Activated CD4-positive, CD25-positive, alpha-beta regulatory T cell (primary cell): ENCODE measurements at places on chromosomes 7 and 10.

GRCh38 chr7:101922631-101923601 is 105.5 kb downstream of the CUX1 start:
- no peak for DNase-seq

- no peak for DNase-seq
Measured at GRCh38 chr7:102260856-102261255, 25.8 kb upstream of the SH2B2 start.

DNA sequence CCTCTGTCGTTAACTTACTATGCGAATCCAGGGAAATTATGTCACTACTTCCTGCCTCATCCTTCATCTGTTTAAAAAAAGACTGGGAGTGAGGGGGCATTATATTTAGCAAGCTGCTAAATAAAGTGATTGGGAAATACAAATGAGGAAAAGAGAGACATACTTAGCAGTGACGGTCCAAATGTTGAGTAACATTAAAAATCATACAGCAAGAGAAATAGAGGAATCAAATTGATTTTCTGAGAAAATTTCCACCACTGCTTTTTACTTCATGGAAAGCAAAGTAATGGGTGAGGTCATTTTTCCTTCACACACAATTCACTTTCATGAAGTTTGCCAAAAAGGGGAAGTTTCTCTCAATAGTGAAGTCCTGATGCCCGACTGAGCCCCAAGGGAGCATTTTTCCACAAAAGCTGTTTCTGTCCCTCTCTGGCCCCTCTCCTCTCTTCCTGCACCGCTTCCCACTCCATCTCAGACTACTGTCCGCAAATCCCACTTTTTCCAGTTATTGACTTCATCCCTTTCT is 61.9 kb upstream of the ADO start:
- DNase-seq = no peak

DNA sequence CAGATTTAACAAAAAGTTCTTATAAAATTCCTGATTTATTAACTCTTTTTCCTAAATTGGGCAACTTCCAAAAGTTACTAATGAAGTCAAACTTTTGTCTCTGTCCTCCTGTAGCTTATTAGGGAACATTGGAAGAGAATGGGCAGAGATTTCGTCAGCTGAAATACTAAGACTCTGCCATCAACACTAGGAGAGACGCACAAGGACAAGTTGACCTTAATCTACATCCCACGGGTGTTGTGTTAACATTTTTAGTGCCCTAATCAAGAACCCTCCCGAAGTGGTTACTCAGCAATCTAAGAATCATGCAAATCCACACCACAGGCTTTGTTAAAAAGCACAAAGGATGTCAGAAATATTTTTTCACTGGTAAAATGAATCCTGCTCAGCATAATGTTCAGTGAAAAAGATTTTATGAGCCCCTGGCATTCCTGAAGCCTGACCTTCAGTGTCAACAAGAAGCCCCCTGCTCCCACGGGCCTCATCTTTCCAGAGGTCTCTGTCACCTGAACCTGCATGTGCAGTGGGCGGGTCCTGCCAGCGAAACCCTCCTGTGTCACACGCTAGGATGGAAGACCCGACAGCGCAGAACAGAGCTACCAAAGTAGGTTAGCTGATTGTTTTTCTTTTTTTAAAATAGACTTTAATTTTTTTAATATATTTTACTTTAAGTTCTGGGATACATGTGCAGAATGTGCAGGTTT is 70.6 kb upstream of the AKR1E2 start:
- no peak for DNase-seq

DNA sequence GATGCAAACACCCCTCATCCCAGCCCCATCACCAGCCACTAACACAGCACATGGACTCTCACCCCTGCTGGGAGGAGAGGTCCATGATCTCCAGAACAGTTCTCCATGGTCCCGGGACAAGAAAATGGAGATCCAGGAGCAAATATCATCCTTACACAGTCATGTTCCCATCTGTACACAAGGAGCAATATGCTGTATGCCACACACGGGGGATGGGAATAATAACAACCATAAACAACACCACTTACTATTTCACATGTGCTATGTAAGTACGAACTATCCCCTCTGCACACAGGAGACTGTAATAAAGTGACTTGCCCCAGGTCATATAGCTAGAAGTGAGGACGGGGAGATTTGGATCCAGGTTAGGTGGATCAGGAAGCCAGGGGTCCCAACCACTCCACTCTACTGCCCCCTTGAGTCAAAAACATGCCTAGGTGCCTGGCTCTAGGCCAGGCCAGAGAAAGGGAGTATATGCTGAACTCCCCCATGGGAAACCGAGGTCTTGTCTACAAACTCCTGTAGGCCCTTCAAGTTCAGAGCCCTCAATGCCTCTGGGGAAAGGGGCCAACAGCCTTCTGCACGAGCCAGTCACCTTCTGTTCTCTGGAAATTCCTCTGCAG is 34.1 kb downstream of the LRRC20 start:
- DNase-seq = no peak

DNA sequence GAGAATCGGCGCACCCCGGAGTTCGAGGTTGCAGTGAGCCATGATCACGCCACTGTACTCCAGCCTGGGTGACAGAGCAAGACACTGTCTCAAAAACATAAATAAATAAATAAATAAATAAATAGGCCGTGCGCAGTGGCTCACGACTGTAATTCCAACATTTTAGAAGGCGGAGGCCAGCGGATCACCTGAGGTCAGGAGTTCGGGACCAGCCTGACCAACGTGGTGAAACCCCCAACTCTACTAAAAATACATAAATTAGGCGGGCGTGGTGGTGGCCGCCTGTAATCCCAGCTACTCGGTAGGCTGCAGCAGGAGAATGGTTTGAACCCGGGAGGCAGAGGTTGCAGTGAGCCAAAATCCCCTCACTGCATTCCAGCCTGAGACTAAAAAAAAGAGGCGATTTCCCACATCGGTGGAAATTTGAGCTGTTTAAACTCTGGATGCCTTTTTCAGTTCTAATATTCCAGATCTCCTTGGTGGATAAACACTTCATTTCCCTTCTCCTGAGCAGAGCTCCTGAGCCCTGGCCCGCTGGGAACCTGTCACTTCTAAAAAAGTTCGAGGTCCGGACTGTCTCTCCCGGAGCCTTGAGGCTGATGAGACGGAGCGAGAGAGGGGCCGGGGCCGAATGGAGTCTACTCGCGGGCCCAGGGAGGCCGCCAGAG is 2.0 kb upstream of the NFKB2 start:
- DNase-seq = no peak

DNA sequence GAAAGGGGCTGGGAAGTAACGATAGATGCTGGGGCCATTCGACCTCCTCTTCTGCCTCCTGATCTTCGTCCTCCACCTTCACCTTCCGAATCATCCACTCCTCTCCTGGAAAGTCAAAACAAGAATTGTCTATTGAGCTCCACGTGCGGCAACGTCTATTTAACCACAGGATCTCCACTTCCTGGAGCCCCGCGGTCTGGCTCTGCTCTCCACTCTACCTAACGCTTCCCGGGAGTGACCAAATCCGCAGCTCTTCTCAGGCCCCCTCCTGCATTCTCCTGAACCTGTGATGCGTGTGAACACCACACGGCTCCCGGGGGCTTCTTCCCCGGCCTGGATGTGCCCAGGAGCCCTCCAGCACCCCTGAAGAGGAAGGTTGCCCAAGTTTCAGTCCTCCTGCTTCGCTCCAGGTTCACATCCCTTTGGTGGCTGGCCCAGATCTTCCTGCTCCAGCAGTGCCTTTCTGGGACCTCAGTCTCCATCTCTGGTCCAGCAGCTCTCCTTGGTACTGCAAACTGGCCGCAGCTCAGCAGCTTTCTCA is 7.2 kb downstream of the ZNF467 start:
- DNase-seq = no peak

- DNase-seq = no peak
Measured at GRCh38 chr10:5343979-5344378, 20.8 kb upstream of the UCN3 start.

- DNase-seq = no peak
Measured at GRCh38 chr7:2523461-2523936, 3.9 kb downstream of the LFNG start.

DNA sequence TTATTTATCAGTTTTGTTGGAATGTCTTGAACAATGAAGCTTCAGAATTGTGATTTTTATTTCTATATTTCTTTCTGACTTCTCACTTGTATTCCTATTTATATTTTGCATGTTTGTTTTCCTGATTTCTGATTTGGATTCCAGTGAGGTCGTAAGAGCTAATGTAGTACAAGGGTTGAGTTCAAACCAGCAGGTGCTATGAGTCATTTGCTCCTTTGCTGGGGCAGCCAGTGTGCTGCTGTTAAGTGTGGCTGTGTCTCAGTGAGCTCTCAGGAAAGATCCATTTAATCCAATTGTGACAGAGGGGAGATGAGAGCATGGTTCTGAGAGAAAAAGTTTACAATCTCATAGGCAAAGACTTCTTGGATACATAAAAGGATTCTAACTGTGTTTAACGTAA is 48.6 kb downstream of the MCU start:
- no peak for DNase-seq

DNA sequence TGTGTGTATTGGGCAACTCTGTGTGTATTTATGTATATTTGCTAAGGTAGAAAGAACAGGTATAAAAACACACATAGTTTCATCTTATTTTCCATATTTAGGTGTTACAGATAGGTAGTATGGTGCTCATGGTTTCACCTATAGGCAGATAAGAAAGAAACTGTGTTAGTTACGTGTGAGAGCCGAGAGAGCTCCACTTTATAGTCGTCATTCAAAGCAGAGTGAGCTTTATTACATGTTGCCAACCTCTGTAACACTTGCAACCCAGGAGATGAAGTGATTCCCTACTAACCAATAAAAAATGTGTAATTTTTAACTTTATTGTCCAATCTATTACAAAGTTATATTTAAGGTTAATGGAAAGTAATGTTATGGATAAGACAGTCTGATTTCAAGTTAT is 121.3 kb downstream of the AGMO start:
- DNase-seq = no peak

GRCh38 chr10:24483701-24484100 is 240.0 kb downstream of the ARHGAP21 start:
- no peak for DNase-seq

- DNase-seq = no peak
Measured at GRCh38 chr7:24911213-24911603, 68.8 kb downstream of the OSBPL3 start.

DNA sequence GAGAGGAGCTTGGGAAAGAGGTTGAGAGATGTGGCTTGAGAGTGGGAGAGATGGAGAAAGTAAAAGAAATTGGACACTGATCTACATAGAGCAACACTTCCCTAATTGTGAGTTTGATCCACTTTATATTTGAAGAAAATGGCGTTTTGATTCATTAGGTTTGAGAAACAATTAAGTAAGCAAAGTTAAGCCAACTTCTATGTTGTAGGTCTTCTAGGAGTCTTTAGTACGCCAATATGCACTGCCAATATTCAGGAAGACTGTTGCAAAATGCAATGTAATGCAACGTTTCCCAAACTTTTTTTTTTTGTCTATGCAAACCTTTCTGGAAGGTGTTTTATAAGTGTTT is 7.0 kb upstream of the PRTFDC1 start:
- no peak for DNase-seq

- no peak for DNase-seq
Measured at GRCh38 chr7:44077061-44077460, 5.3 kb downstream of the POLM start.

DNA sequence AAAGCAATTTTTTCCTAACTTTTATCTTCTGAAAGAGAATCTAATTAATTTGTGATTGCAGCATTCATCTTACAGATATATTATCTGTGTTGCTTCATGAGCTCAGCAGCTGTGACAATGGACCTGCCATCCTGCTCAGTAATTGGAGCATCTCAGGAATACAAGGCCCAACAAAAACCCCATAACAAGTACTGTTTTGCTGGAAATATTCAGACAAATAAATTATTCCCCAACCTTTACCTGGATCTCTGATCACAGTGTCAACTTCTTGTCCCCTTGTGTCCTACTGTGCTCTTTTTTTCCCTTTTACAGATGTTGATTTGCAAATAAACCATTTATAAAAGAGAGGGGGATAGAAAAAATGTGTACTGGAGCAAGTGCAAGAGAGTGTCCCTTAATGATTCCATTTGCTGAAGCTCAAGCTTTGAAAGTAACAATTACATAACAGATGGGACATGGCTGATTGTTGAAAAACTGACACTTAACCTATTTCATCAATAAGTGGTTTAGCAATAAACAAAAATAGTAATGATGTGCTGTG is 1063.4 kb upstream of the GHITM start:
- DNase-seq = no peak

DNA sequence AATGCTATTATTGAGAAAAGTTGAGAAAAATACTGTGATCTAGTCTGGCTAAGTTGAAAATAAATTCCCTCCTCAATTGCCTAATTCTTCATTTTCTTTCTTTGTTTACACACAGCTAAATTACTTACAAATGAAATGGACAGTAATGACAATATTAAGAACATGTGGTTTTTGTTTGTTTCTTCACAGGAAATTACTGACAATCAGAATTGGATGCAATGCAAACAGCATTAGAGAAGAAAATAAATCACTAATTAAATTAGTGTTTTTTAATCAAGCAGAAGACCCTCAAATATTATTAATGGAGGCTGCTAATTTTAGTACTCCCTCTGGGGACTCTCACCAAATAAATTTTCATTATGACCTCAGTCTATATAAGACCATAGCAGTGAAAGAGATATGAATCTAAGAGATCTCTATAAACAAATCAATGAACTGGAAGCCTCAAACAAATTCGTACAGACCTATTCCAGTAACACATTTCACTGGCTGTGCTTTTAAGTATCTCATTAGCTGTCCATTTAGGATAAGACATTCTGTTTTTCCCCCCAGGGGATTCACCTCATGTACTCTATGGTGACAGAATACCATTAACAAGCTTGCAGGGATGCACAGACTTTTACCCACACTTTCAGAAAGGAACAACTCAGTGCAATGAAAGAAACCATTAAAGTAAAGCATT is 202.0 kb upstream of the DGKB start:
- no peak for DNase-seq

GRCh38 chr10:78330884-78331283 is 297.2 kb downstream of the RPS24 start:
- DNase-seq = no peak

- no peak for DNase-seq
Measured at GRCh38 chr10:20215547-20216152, 399.4 kb downstream of the PLXDC2 start.

DNA sequence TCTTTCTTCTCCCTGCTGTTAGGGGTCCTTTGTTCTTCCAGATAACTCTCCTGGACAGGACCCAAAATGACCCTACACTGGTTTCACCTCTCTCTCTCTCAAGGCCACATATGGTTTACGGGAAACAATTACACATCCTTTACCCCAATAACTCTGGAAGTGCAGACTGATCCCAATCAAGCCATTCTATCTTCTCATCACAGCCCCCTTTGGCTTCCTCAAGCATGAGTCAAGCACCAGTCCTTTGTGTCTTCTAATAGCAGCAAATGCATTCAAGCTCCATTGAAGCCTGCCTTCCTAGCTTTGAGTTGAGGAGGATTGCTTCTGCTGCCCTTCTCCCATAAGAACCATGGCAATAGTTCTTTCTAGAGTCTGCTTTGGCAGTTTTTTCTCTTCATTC is 20.2 kb downstream of the C10orf67 start:
- DNase-seq = no peak
